DMS153 (cell line): ENCODE measurements at places on chromosomes 5 and 9.

- peak; percentile 94 for DNase-seq
Observed at GRCh38 chr9:37528652-37529471, 43.1 kb downstream of the POLR1E start.

GRCh38 chr9:117461386-117461785, 46.5 kb upstream of the ASTN2 start:
- DNase-seq, result no peak

- DNase-seq, result no peak
Observed at GRCh38 chr5:154199671-154200220, 9.2 kb downstream of the GALNT10 start.

- DNase-seq, result peak; percentile 59
Observed at GRCh38 chr9:112061152-112061740, 113.9 kb downstream of the SUSD1 start.

- DNase-seq, result no peak
Observed at GRCh38 chr9:133717113-133718031, 20.8 kb downstream of the SARDH start.

GRCh38 chr9:133735931-133736330, 2.2 kb downstream of the SARDH start:
- no peak for DNase-seq

GRCh38 chr9:114861922-114862605, 56.2 kb upstream of the TNFSF15 start:
- DNase-seq, result no peak

DNA sequence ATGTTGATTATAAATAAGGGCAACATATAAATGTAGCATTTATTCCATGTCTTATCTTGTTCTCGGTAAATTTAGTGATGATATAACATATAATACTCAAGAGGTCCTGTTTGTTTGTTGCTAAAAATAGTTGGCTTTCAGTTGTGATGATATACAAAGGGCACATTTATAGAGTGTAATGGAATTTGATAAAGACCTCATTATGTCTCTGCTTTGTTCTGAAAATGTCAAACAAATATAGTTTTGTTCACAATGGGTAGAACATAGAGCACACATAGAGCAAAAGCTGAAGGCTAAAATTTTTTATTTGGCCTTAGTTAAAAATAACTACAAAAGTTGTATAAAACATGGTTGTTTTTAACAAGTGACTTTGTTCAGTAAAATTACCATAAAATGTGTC, 477.1 kb upstream of the SMC2 start:
- DNase-seq, result no peak

- peak; percentile 1 for DNase-seq
Observed at GRCh38 chr5:160843240-160843639, 8.8 kb downstream of the ATP10B start.

DNA sequence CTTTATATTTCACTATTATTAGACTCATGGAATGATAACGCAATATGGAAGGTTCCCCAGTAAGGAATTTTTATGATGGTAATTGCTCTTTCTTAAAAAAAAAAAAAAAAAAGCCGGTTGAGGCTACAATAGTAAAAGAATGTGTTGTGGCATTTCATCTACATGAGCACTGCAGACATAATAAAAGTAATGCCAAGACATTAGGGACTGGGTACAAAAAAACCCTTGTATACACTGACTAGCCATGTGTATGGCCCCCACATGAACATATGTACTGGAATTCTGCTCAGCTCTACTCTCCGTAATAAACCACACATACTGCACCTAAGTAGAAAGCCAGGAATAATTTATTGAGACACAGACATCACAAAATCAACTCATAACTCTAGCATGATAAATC, 218.4 kb downstream of the ADAMTS6 start:
- DNase-seq, result no peak

DNA sequence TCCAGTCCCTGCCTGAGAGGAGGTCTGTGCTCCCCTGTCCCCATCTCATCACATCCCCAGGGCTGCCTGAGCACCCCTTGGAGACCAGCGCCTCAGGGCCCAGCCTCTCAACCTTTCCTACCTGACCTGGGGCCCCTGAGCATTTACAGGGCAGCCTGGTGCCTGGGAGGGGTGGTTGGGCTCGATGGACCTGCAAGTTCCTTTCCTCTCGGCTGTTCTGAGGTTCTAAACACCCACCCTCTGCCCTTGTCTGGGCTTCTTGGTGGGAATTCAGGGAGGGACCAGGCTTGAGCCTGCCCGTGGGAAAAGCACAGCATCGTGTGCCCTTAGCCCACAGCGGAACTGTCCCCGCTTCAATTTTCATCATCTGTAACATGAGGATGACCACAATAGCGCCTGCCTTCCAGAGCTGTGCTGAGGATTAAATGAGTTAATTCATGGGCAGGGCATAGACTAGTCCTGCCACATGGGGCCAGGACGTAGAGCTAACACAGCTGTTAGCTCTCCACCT, 91.0 kb upstream of the SH3PXD2B start:
- no peak for DNase-seq

DNA sequence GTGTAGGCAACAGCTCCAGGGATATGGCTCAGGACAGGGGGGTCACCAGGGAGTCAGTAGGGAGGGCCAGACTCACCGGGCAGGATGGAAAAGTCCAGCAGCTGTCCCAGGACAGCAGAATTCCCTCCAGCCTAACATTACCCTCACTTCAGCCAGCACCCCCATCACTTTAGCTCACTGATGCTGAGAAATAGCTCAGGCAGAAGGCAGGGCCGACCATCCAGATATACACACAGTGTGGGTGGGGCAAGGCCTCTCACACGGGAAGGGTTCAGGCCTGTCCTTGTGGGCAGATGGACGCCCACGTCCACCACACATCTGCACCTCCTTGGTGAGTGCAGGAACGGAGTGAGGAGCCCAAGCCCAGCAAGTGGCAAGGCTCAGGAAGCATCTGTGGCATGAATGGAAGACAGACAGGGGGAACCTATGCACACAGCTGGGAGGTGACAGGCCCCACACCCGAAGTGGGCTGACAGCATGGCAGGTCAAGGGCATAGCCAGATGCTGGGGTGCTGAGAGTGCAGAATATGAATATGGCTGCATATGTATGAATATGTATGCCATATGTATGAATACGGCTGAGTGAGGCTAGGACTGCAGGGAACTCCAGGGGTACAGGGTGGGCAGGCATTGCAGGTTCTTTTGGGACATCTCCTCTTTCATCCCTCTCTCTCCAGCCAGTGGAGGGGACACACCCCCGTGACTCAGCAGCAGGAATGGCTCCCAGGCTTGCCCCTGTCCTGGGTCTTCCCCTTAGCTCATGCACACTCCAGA, 17.0 kb downstream of the BICD2 start:
- no peak for DNase-seq

GRCh38 chr9:1429297-1429696, 379.1 kb downstream of the DMRT2 start:
- peak; percentile 20 for DNase-seq

DNA sequence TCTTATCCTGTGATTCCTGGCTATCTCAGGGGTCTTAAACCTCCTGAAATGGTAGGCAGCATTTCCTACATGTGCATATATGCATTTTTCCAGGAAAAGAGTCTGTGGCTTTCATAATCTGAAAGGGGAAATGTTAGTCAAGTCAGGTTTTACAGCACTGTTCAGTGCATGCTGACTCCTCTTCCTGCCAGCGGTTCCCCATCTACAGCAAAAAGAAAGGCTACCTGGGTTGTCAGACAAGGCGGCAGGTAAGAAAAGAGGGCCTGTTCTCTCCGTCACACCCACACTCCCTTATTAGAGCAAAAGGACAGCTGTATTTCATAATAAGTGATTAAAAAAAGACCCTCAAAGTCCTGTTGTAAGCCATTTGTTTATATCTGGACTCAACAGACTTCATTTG, 4.3 kb upstream of the SPATA6L start:
- DNase-seq, result no peak

DNA sequence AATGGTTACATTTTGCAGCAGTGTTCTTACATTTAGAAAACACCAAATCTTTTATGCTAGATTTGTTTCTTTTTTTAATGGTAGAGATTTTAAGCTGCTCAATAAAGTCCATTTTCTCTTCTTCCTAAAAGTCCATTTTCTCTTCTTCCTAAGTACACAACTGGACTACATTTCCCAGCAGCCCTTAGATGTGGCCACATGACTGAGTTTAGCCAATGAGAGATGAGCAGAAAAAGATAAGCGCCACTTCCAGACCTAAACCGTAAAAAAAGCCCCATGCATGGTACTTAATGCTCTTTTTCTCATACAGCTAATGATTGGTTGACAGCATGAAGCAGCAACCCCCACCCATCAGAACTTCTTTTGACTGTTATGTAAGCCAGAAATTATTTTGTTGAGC, 206.7 kb downstream of the FAM114A2 start:
- no peak for DNase-seq

DNA sequence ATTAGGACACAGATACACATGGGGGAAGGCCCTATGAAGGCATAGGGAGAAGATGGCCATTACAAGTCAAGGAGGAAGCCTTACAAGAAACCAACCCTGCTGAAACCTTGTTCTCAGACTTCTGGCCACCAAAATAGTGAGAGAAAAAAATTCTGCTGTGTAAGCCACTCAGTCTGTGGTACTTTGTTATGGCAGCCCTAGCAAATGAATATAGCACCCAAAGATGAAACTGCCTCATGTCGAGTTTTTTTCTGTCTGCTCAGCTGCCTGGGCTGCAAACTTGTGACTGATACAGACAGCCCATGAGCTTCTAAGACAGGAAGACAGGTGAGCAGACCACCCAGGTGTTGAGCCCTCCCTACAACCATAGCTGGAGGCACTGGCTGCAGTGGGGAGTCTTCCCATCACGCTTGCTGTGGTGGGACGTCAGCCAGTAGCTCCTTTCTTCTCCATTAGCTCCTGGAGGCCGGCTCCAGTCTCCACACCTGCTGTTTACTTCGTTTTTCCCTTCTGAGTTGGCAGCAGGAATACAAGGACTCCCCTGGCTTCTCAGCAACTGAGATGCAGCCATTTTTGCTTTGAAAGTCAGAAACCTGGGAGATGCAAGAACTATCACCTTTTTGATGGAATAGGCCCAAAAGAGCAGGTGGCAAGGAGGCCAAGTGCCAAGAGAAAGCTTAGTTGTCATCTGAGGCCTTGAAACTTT, 164.9 kb downstream of the SEMA6A start:
- DNase-seq, result no peak

DNA sequence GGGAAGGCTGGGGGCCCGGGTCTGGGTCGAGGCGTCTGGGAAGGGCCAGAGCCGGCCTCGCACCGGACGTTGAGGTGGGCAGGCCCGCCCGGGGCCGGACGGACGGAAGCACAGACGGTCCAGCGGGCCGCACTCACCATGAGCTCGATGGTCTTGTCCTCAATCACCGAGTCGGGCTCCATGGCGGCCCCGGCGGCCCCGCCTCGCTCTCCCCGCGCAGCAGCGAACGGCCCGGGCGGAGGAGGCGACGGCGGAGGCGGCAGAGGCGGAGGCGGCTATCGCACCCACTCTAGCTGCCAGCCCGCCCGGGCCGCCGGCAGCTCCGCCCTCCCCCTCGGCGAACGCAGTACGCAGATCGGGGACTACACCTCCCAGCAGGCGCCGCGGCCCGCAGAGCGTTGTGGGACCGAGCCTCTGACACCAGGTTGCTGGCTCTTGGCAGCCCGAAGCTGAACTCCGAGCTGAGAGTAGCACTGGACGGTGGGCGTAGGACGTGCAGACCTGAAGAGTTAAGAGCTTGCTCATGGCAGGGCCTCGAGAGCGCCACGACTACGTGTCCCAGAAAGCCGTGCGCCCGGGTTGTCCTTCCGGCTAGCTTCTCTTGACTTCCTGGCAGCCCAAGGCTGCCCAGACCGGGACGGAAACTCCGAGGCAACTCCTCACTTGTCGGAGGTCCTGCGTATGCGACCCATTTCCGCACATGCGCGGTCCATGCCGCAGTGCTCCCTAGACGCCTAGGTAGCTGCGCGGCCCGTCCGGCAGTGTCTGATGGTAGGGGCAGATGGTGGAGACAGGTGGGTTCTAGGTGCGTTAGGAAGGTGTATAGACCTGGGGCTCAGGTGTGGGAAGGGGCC, at the start of gene FBXW11:
Gene FBXW11, minus strand, starts transcription at position 318 of the 854 bp plus-strand sequence. Its CDS starts 136 bp downstream, at position 182.
- peak; percentile 78 for DNase-seq

GRCh38 chr9:133368249-133368881, 7.5 kb downstream of the SURF4 start:
- peak; percentile 95 for DNase-seq

GRCh38 chr9:19173598-19174125, 46.4 kb upstream of the PLIN2 start:
- DNase-seq, result no peak

- no peak for DNase-seq
Observed at GRCh38 chr5:174724484-174725260, at the start of gene MSX2. TSS of gene MSX2 (plus strand) at chr5:174724582. CDS start at chr5:174724660, 78 bp downstream.

- DNase-seq, result peak; percentile 88
Observed at GRCh38 chr5:3197304-3198073, 398.1 kb upstream of the IRX1 start.

GRCh38 chr5:116035123-116035522, 2.9 kb downstream of the ARL14EPL start:
- no peak for DNase-seq
